Activated naive CD4-positive, alpha-beta T cell treated with anti-CD3 and anti-CD28 coated beads, Interleukin-2, amount 50 U/mL, for 16 hours (primary cell): ENCODE measurements at places on chromosomes 3 and 15.
A peak's percentile ranks its signal among the peaks of the same experiment; 100 is the strongest.

GRCh38 chr3:78506061-78506460, 1261.7 kb downstream of the ROBO1 start:
- DNase-seq: no peak

DNA sequence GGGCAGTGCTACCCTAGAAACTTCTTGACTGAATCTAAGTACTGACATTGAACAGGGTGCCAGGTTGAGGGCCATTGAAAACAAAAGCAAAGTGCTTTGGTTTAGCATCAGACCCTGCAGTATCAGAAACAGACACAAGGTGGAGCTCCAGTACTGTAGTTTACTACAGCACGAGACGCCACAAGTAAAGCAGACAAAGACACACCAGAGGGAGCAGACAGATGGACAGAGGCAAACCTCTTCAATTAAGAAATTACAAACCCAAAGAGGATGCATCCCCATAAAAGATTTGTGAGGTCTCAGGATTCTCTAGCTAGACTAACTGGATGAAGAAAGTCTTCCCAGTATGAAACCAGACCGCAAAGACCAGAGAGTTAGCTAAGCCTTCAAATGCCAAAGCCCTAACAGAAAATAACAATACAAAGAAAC, 16.6 kb downstream of the TOP2B start:
- DNase-seq: peak; percentile 77

DNA sequence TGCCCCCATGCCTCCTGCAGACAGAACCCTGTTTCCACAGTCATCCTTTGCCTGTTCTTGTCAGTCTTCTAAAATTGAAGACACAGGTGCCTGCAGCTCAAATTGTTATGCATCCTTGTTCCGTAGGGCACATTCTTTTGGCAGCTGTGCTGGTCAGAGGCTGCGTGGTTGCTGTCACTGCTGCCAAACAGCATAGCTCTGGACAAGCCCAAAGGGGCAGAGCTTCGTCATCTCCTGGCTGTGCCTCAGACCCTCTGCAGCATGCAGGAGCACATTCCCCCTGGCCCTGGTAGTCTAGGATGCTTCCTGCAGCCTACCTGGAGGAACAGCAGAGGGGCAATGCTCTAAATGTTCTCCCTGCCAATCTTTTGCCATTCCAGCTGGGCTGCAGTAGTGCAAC, 2.1 kb upstream of the FBXL22 start:
- no peak for DNase-seq

DNA sequence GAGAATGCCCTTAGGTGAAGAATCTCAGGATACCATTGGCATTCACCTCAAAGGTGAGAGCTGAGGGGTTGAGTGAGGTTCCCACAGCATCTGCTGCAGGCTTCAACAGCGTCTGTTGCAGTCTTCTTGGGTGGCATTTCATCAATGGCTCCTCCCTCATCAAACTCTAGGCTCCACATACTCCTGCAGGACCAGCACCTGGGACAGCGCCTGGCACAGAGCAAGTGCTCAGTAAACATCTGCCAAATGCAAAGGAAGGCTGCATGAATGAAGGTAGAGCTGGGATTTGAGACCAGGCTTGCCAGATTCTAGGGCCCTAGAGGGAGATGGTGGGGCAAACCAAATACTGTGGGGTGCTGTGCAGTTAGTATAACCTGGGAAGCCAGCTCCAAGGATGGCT, 9.6 kb downstream of the TRH start:
- DNase-seq: no peak
